ENCODE measurements at places on chromosomes 5 and 9.
A peak's percentile ranks its signal among the peaks of the same experiment; 100 is the strongest.

- no peak for DNase-seq
Measured at GRCh38 chr5:172219296-172219695, 25.3 kb downstream of the EFCAB9 start.

DNA sequence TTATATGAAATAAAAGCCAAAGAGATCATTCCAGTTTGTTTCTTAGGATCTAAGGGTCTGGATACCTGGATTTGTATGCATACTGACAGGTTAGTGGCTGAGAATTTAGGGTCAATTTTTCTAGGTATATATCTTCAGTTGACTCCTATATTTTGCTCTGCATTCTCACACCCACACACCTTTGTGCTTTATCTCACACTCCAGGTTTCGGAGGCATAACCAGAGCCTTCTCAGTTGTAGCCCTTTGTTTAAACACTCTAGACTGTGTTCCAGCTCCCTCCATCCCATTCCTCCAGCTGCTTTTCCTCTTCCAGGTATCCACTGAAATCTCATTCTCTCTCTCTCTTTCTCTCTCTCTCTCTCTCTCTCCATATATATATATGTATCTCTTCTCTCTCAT lies 10.6 kb upstream of the MOCS2 start:
- no peak for DNase-seq

GRCh38 chr5:16792598-16793275 lies 143.4 kb downstream of the MYO10 start:
- no peak for DNase-seq

- no peak for DNase-seq
Measured at GRCh38 chr9:136316271-136316751, 11.0 kb upstream of the GPSM1 start.

GRCh38 chr9:121939643-121940042 lies 153.5 kb downstream of the TTLL11 start:
- DNase-seq: no peak

DNA sequence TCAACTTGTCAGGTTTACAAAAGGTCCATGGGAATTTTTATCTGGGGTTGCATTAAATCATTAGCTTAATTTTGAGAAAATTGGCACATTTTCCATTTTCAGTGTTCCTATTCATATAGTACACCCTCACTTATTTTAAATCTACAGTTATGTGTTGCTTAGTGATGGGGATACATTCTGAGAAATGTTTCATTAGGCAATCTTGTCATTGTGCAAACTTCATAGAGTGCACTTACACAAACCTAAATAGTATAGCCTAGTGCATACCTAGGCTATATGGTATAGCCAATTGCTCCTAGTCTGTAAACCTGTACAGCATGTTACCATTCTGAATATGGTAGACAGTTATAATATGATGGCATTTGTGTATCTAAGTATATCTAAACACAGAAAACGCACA lies 19.8 kb upstream of the FAM151B start:
- no peak for DNase-seq

GRCh38 chr5:137315109-137315508 lies 184.0 kb downstream of the SPOCK1 start:
- DNase-seq: no peak

GRCh38 chr5:146544232-146544631 lies 28.2 kb upstream of the GPR151 start:
- DNase-seq: no peak

GRCh38 chr5:138092301-138092700 lies 8.5 kb downstream of the WNT8A start:
- DNase-seq: no peak

- no peak for DNase-seq
Measured at GRCh38 chr9:89768650-89769071, 163.8 kb downstream of the GADD45G start.

DNA sequence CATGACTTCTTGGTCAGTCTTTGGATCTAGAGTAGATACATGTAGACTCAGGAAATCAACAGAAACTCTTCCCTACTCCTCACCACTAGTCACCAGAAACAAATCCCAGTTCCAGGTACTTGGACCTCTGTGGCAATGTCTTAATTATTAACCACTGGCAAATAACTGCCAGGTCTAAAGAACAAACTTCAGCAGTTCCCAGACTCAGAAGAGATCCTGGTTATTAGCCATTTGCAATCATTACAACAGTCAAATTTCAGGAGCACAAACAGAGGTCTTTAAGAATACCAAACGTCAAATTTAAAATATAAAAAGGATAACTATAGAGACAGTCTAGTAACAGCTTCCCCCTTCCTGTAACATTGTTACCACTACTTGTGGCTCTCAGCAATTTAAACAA lies 10.2 kb downstream of the DIAPH1 start:
- DNase-seq: no peak

- DNase-seq: no peak
Measured at GRCh38 chr9:73682789-73683188, 531.1 kb downstream of the ANXA1 start.

DNA sequence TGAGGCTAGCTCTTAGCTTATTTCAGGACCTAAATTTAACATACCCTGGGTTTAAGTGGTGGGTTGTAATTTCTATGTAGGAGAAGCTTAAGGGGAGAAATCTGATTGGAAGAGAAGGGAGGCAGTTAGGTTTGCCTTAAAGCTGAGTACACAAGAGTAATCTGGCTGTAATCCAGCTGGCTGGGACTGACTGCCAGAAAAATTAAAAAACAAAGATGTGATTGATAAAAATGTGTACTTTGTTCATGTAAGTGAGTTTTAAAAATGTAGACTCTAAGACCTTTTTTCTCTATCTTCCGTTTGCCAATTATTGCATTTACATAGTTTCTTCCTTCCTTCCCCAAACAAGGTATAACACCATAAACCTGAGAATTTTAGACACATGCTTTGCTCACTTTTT lies 17.5 kb upstream of the MSMP start:
- DNase-seq: no peak

- no peak for DNase-seq
Measured at GRCh38 chr5:54453046-54453445, 2.5 kb upstream of the HSPB3 start.

DNA sequence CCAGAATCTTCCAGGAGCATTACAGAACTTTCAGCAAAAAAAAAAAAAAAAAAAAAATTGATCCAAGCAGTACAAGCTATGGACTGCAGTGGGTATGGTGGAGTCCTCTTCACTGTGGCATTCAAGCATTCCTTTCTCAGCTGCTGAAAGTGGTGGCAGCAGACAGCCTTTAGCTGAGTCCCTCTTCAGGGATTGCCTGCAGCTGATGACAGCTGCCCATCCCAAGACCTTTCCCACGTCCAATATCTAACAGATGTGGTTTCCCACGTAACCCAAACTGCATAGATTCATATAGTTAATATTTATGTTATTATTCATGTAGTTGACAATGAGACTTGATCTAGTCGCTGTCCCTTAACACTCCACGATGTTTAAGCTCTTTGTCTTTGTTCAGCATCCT lies 475.9 kb downstream of the TLE1 start:
- DNase-seq: no peak

GRCh38 chr9:20002011-20002410 lies 213.2 kb upstream of the SLC24A2 start:
- no peak for DNase-seq

- DNase-seq: peak; percentile 75
Measured at GRCh38 chr5:160260881-160261815, 31.8 kb downstream of the FABP6 start.

DNA sequence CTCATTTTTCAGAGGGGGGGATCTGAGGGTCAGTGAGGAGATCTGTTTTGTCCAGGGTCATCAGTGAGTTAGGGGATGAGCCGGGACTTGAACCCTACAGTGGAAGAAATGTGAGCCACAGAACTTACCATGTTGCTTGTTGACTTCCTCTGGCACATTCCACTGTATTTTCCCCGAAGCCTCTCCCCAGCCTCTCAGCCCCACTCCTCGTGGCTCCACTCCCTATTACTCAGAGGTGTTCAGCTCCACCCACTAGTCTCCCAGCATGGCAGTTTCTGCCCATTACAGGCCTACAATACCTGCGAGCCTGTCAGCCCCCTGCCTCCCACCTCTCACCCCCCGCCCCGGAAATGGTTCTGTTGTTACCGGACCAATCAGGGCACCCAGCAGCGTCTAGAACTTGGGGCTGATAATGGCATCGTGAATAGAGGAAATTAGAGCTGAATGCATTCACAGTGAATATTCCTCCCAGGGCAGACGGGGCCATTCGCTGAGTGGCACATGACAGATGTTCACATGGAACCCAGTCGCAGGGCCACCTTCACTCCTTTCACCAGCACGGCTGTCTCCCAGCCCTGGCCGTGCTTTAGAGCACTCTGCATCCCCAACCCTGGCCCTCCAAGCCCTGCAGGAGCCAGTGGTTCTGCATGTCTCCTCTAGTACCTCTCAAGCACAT lies 81.6 kb downstream of the KCNIP1 start:
- DNase-seq: no peak

DNA sequence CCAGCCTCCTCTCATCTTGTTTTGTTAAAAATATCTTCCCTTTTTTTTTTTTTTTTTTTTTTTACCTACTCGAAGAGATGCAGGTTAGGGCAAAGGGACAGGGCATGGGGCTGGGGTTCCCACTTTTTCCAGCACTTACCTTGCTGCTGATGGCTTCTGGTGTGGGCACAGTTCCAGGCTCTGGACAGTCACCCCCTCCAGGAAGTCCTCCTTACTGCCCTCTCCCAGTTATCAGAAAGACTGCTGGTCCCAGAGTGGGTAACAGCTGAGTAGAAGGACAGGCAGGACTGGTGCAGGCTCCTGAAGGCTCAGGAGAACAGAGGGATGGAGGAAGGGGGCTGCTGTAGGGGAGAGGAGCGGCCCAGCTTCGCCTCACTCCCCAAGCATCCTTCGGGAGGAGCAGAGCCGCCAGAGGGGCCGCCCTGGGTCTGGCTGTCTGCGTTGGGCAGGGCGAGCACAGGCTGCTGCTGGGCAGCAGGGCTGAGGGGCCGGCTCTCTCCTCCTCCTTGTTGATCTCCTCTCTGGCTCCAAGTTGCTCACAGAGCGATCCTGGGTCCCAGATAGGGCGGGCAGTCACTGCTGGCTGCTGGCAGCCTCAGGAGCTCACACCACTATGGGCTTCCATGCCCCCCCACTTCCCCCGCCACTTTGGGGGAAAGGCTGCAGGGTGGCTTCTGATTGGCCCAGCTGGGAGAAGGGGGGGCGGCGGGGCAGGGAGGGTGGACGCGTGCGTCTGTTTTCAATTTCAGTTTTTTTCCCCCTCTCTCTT lies at the start of gene PDGFRB:
TSS of gene PDGFRB (minus strand) at position 588 of the 769 bp plus-strand sequence. CDS start 18,798 bp downstream, outside the sequence.
- DNase-seq: peak; percentile 82

DNA sequence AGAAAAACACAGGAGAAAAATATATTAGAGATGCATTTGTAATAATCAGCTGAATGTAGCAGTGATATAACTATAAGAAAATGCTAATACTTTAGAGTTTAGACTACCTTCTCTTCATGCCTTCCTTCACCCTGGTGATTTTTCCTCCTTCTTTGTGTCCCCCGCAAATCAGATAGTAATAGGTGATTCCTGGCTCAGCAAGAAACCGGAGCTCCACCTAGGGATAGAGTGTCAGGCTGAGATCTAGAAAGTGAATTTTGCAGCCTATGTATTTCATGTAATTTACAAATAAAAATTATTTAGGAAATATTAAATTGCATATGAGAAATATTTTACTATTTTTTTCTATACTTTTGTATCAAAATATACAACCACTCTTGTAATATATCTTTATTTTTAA lies 109.8 kb upstream of the ST8SIA4 start:
- DNase-seq: no peak

DNA sequence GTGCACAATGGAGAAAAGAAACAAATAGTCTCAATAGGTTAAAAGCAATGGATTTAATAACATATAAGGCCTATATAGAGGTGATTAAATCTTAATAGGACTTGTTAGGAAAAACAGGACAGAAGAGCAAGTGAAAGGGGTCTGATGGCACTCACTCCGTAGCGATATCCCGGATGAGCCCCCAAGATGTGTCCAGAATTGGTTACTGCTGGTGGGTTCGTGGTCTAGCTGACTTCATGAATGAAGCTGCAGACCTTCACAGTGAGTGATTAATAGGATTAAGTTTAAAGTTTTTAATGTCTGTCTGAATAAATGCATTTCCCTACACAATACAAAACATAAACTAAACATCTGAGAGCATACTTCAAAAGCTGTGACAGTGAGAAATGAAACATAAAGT lies 110.4 kb upstream of the FAM174A start:
- DNase-seq: no peak

DNA sequence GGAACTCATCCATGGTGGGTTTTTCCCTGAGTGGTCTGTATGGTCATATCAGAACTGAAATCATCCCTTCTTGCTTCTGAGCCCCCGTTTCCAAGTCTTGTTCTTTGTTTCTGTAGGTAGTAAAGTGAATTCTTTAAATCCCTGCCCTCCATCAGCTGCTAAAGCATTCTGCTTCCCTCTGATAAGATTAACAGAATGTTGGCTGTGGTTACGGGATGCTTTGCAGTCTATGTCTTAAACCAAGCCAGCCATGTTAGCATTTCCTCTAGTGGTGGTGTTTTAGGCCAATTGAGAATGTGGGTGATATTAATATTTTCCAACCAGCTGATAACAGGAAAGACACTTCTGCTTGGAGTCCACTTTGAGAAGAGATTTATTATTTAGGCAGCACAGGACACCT lies 22.0 kb upstream of the KCNIP1 start:
- no peak for DNase-seq

- DNase-seq: no peak
Measured at GRCh38 chr5:148711961-148712360, 57.6 kb upstream of the HTR4 start.

DNA sequence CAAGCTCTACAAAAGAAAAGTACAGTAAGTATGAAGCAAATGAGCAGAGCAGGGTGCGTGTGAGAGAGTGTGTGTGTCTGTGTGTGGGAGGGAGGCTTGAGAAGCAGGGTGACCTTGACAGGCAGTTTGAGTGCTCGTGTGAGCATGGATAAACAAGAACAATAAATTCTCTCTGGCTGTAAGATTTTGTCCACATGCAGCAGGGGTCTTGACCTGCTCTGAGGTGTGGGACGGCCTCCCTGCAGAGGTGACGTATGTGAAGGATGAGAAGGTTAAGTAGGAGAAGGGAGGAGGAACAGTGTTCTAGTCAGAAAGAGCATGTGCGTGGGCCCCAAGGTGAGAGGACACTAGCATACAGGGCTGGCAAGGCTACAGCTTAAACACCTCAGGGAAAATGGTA lies 49.0 kb downstream of the SPTLC1 start:
- DNase-seq: no peak

DNA sequence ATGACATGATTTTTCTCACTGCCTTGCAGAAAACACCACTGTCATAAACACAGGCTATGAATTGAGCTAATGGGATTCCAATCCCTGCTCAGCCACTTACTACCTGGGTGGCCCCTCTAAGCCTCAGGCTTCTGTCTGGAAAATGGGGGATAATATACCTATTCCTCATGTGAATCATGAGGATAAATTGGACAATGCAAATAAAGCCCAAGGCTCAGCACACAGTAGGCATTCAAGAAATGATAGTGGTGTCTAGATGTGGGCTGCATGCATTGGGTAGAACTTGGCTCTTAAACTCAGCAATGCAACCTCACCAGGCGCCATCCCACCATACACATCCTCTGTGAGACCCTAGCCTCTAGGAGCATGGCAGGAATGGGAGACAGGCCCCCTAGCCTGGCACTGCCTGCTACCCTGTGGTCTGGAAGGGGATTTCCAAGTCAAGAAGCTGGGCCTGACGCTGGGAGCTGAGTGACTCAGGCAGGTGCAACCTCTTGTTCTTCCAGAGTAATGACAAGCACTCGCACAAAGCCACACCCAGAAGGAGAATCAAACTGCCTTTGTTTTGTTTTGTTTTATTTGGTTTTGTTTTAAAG lies 2.3 kb upstream of the TNIP1 start:
- DNase-seq: no peak

GRCh38 chr5:142671801-142672200 lies 14.1 kb downstream of the FGF1 start:
- no peak for DNase-seq

Measured in brain pericyte (primary cell).